Stimulated activated CD4-positive, alpha-beta T cell treated with anti-CD3 and anti-CD28 coated beads, Interleukin-1b, Interleukin-23, amount 100 ng/mL, for 24 hours (primary cell): ENCODE measurements at places on chromosomes 7 and 10.

- DNase-seq = no peak
Measured at GRCh38 chr7:27156508-27156898, at the start of gene HOXA7. Gene HOXA7 (minus strand): TSS chr7:27156675. CDS start chr7:27156545, 130 bp downstream.

DNA sequence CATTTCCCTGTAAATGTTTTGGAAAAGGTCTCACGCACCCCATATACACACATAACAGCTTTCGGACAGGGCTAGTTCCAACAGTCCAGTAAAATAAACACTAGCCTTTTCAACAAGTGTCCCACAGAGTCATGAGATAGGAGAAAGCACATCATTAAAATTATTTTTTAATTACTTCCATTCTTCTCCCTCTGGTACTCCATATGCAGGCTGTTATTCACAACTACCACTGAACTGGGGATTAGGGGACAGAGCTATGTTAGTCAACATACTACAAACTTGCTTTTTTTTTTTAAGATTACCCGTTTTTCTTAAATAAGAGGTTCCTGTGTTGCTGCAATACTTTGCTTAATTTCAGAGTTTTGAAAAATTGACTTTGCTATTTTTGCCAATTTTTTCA is 576.6 kb upstream of the KCND2 start:
- no peak for DNase-seq

- DNase-seq = no peak
Measured at GRCh38 chr10:60270426-60270825, 119.2 kb downstream of the ANK3 start.

- no peak for DNase-seq
Measured at GRCh38 chr7:25762511-25763462, 389.2 kb upstream of the NFE2L3 start.

DNA sequence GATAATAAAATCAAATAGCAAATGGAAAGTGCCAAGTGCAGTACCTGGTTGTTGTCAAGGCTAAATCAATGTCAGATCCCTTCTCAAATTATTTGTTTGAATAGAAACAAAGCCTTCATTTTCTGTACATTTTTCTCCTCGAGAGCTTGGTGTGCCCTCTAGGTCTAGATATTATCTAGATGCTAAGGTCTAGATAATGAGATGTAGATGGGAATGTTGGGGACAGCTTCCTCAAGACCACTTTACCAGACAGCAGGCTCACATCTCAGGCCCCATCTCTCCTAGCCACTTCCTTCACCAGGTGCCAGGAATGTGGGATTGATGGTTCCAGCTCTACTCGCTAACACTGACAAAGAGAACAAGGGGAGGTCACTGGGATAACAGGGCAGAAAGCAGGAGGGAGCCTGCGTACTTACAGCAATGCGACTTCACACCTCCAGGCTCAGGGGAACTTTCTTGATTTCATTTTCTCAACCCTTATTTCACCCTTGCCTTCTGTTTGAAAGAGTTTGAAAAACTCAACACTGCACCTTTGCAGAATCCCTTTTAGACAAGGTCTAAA is 451.4 kb upstream of the VSTM2A start:
- no peak for DNase-seq

DNA sequence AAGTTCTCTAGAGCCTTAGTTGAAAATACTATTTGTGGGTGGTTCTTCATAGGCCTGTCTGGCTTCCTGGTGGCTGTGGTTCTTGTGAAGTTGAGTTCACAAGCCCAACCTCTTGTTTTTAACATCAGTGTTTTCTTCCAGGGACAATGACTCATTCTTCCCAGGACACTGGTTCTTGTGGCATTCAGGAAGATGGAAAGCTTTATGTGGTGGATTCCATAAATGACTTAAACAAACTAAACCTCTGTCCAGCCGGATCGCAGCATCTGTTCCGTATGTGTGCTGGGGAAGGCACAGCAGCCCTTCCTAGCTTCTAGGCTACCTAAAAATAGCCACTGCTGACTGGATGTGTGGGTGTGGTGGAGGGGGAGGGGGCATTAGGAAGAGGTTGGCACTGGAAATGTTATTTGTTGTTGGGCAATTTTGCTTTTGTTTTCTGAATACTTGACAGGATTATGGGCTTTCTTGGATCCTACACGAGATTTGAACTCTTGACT is 3.9 kb downstream of the LSMEM1 start:
- DNase-seq = no peak

DNA sequence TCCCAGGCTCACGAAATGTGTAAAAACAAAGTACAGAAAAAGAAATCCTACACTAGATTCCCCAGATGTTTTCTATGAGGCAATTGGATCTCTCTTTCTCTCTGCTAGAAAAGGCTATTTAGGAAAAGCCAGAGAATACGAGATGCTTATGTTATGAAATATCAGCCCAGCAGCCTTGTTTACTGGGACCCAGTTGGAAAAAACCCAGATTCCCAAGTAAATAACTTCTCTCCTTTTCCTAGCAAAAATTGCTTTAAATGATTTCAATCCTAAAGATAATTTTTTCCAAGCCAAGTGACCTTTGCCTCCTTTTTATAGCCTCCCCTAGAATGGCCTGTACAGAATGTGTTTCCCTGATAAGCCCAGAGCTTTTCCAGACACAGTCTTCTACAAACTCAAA is 199.3 kb downstream of the PLXNA4 start:
- no peak for DNase-seq

- DNase-seq = no peak
Measured at GRCh38 chr7:75762350-75762917, 9.6 kb downstream of the CCL26 start.

GRCh38 chr7:159118197-159118595 is 26.5 kb downstream of the VIPR2 start:
- DNase-seq = no peak

GRCh38 chr10:66926841-66927240 is 1.0 kb downstream of the LRRTM3 start:
- DNase-seq = no peak

- DNase-seq = no peak
Measured at GRCh38 chr7:134897936-134898335, 88.4 kb upstream of the AGBL3 start.

DNA sequence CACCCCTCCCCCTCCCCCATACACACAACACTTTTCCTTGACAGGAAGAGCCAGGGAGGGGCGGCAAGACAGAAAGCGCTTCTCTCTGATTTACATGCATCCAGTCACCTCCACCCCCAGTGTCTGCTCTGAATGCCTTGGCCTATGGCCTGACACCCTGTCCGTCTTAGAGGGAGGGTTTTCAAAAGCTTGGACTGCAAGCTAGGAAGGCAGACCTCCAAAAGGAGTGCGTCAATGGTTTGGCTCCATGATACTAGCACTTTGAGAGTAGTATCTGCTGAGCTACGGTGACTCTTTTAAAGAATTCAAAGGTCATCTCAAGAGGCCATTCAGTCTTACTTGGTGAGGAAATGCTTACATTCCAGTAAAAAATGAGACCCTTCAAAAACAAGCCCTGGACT is 20.3 kb upstream of the PAX2 start:
- DNase-seq = no peak

GRCh38 chr7:51219261-51219988 is 97.2 kb downstream of the COBL start:
- DNase-seq = no peak

DNA sequence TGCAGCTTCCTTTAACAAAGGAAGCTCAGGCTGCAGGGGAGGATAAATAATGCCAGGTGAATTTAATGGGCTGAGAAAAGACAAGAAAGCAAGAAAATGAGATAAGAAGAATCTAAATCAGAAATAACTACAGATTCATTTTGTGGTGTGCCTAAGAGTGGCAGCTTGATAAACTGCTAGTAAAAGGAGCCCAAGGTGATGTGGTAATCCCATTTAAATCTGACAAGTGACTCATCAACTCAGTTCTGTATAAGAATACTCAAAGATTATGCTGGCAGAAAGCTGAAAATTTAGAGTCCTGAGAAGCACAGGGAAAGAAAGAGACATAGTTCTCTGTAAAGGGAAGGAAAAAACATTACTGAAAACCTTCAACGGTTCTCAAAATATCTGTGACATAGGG is 109.4 kb upstream of the PDE1C start:
- DNase-seq = no peak

DNA sequence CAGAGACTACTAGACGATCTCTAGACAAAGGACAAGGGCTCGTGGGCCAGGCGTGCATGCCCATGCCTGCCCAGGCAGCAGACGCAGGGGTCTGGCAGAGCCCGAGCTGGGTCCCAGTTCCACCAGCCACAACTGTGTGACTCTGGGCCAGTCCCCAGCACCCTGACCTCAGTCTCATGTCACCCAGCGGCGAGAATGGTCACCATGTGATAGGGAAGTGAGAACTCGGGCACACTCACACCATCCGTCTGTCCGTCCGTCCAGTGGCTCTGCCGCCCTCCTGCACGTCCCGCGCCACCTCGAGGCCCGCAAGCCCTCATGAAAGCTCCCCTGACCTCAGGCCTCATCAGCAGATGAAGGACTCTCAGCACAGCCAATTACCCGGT is 280.0 kb downstream of the ELFN1 start:
- DNase-seq = no peak

DNA sequence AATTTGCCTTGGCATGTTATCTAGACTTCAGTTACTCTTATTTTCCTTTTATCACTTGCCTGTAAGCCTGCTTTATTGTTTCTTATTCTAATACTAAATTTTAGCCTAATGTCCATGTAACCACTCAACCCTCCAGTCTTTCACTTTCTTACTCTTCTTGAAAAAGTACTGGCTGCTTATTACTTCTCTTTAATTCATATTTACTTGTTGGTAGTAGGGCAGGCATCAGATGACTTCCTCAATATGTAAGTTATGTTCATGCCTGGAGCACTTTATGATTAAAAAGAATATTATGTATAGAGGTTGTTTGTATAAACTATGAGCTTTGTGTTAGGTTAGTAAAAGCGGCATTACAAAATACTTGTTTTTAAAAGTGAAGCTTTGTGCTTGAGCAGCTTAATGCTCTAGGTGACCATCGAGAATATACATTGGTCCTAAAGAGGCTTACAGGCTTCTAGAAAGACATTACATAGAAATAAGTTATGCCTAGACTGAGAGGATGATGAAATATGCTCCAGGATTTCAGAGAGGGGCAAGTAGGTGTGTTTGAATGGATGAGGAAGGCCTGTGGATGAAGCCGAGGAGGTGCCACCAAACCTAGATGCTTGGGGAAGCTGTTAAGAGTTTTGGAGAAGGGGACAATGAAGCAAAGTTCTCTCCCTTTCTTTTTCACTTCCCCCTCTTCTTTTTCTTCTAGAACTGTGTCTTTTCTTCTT is 207.1 kb upstream of the HDAC9 start:
- DNase-seq = no peak

DNA sequence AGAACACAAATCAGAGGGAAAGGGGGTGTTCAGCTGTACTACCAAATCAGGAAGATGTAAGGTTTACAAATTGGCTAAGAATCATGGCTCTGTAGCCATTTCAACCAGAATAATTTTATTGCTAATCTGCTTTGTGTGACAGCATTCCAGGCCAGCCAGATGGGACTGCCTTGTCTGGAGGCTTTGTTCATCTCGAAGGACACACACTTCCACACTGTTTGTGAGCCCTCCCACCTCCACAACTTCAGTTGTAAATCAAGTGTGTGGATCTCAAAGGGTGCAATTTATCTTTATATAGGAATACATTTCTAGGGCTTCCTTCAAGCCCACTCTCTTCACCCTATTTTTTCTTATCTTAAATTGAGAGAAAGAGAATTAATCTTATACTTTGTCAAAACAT is 6.9 kb upstream of the OIT3 start:
- DNase-seq = no peak

DNA sequence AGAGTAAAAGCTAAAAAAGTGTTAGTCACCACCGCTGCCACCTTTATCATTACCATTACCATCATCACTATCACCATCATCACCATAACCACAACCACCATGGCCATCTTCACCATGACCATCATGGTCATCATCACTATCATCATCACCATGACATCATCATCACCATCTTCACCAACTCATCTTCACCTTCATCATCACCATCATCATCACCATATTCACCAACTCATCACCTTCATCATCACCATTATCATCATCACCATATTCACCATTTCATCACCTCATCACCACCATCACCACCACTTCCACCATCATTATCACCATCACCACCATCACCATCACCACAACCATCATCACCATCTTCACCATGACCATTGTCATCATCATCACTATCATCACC is 46.5 kb upstream of the PDGFA start:
- no peak for DNase-seq

DNA sequence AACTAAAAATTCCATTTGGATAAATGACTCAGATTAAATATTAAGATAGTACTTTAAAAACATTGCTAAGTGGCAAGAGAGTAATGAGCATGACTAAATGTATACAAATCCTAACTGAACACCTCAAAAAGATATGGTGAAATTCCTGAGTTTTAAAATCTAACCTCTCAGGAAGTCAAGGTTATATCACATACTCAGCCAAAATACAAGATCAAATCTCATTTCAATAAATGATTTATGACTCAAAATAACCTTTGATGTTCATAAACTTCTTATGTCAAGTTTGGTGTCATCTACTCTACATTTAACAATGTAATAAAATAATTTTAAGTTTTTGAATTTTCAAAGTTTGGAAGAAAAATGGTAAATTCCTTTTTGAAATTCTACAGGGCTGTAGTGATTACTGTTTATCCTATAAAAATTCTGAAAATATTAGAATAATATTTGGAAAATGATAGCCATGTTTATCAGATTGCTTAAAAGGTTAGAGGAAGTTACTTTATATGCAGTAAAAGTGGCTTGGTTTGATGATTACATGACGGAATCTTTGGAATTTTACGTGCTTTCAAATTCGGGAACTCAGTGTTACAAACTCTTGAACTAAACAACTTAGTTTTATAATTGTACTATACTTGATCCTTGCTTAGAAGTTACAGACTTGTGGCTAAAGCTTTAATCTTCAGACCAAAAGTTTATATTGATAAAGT is 43.7 kb downstream of the ASZ1 start:
- DNase-seq = no peak

GRCh38 chr7:92557249-92557648 is 28.7 kb downstream of the RBM48 start:
- DNase-seq = no peak

GRCh38 chr7:42740408-42740807 is 171.5 kb downstream of the C7orf25 start:
- no peak for DNase-seq

- no peak for DNase-seq
Measured at GRCh38 chr10:121428867-121429266, 169.4 kb downstream of the FGFR2 start.

DNA sequence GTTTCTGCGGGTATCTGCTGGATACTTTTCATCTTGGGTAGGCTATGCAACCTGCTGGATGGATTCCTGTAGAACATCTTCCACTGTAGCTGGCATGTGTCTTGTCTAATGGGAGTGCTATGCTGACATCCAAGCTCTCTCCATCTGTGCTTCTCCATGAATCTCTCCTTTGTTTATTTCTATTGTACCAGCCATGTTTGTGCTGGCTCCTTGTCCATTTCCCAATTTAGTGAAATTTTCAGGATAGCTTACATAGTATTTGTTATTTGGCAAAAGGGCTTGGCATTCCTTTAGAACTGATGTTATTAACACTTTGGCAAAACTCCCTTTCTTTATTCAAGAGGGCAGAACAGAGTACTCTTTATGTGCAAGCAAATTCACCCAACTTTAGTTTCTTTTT is 198.0 kb downstream of the CSTF2T start:
- DNase-seq = no peak
